ENCODE measurements at places on chromosomes 2 and 18.

DNA sequence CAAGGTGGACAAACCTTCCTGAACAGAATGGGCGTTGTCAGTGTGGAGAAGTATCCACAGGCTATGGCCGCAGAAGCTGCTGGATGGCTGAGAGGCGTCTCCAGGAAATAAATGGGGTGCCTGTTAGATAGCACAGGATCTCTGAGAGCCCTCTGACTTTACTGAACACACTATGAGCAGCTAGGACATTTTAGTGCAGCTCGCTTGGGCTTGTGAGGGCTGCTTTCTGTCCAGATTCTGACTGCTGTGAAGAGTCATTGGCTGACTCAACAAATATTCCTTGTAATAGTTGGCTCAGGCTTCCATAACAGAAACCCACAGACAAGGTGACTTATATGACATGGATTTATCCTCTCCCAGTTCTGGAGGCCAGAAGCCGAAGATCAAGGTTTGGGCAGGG, 100.2 kb upstream of the SNTG2 start:
- no peak for DNase-seq

DNA sequence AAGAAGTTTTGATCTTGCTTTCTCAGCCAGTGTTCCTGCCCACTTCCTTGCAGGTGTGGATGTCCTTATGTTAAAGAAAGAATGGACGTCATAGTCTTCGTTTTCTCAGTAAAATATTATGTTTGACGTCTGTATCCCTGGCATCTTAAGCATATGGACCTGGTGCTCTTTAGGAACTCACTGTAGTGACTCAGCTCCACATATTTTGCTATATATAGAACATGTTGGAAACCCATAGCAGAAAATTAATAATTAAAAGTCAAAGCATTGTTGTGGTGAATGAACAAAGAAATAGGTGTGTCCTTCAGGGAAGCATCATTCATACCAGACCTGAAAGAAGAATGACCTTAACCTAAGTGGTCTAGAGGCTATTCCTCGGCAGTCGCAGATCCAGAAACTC, 196.1 kb downstream of the MCFD2 start:
- DNase-seq, result no peak

GRCh38 chr2:30633039-30633438, 174.2 kb downstream of the CAPN13 start:
- no peak for DNase-seq

- no peak for DNase-seq
These were observed 287.3 kb upstream of the HS6ST1 start for GRCh38 chr2:128605931-128606330.

DNA sequence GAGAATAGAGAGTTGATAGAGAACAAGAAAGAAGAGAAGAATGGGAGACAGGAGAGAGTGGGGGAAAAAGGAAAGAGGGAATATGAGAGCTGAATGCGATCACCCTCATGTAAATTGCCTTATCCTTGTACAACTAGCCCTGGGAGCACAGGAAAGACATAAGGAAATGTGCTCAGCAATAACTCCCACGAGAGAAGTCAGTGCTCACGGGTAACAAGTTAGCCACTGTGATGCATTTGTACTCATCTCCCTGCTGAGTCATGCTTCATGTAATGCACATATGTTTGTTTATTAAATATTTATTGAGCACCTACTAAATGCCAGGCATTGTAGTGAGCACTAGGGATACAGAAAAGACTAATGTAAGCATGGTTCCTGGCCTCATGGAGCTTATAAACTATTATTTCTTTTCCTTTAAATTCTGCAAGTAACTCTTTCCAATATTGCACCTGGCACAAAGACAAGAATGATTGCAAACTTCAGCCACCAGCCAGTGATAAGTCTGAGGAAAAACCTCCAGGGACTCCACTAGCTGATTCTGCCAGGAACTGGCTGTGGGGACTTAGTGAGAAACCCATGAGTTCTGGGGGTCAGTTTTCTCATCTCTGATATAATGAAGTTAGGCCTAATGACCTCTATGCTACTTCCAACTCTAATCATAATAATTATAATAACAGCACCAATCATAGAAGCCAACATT, 124.1 kb downstream of the LNPK start:
- no peak for DNase-seq

- DNase-seq, result no peak
These were observed 884.3 kb downstream of the ERBB4 start for GRCh38 chr2:211654211-211654780.

DNA sequence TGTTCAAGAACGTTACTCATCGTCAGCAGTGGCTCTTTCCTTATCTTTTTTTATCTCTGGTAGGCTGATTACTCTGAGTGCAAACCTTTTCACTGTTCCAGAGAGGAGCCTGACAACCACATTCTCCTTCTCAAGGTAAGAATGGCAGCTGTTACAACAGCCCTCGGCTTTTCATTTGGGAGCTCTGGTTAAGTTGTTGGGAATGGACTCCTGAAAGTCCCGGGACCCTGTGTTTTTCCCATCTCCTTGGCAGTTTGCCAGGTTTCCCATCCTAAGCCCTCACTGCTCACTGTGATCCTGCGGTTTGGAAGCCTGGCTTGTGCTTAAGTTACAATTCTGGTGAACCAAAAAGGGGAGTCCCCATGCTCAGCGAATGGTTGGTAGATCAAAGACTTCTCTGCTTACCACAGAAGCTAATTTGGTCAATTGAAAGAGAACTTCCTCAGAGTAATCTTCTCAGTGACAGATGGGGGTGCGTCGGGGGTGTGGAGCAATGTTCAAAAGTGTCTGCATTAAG, 122.3 kb downstream of the LYPD6B start:
- no peak for DNase-seq

DNA sequence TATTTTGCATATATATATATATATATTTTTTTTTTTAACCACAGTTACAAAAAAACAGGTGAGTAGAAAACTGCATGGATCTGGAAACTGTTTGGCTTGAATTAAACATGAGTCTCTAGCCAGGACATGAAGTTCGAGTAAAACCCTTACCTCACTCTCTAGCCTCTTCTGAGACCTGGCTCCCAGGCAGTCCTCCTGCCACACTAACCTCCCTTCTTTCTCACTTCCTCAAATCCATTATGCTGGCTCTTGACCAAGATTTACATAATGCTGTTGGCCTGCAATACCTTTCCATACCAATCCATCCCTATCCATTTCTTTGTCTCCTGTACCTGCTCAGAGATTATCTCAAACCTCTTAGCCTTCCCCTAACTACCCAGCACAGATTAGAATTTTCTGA, 34.0 kb downstream of the PIGN start:
- no peak for DNase-seq

DNA sequence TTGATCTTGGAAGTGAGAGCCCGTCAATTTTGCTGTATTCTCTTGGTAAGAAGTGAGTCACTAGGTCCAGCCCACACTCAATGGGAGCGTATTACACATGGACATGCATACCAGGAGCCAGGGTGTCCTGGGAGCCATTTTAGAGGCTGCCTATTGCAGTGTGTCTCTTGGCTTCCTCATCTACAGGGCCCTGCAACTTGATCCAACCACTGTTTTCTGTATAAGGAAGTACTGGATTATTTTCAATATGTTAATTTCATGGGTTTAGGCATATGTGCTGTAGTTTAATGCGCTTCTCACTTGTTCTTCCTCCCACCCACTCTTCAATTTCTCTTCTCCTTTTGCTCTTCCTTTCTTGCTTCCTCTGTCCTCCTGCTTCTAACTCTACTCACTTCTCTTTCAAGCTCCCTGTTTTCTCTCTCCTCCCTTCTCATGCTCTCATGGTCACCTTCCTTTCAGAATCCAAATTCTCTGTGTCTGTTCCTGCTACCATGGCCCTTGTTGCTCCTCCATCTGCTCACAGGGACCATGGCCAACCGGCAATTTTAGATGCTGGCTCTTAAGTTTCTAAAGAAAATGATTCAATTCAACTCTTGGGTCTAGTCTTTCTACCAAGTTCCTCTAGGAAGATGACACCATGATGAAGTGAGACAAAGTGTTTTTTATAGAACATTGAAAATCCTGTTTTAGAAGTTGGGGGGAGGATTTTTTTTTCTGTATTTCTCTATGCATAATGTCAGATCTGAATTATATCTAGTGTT, 152.0 kb upstream of the ZEB2 start:
- DNase-seq, result no peak

DNA sequence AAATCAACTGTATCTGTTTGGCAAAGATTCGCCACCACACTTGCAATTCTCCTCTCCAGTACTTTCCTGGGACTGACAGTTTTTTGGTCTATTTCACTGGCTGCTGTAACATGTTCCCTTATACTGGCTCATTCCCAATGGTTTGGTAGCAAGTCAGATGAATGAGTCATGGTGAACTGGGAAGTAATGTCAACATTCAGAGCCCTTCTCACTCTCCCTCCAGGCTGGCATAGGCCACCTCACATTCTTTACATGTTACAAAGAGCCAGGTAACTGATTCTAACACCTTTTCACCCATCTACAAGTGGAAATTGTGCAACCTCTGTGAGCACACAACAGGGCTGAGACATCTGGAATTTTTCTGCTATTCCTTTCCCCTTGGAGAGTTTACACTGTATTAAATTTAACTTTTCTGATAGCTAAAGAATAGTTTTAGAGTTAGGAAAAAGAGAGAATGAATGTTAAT, 111.3 kb upstream of the TLK1 start:
- no peak for DNase-seq

DNA sequence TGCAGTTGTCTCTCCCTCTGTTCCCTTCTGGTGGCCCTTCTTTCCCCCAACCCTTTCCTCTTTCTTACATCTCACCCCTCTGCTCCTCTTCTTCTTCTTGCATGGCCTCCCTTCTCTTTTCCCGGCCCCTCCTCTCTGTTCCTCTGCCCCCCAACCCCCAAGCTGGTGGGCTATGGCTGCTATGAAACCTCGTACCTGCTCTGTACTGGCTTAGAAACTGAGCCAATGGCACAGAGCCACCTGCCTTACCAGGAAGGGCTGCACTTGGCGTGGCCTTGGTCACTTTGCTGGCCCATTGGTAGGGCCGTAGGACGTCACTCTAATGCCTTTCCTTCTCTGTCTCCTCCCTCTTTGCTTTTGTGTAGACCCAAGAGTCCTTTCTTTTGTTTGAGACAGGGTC, 78.9 kb downstream of the LRRFIP1 start:
- no peak for DNase-seq

GRCh38 chr2:229501051-229501794, 213.1 kb downstream of the DNER start:
- DNase-seq, result no peak

- DNase-seq, result no peak
These were observed 36.6 kb downstream of the CYB5A start for GRCh38 chr18:74255131-74255616.

DNA sequence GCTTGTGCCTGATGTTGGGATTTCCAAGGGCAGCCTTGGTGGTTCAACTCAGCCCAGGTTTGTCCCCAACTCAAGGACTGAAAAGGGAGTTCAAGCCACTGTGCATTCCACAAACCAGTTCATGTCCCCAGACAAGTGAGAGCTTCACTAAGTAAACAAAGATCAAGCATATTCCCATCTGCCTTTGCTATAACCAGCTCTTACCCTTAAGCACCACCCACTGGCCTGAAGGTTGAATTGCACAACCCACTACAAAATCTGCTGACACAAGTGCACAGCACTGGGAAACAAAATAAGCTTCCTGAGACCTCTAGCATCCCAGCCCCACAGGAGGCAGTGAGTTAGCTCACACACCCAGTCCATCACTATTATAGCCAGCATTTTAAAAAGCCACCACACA, 516.7 kb downstream of the NR4A2 start:
- no peak for DNase-seq

GRCh38 chr2:8015848-8016600, 665.8 kb upstream of the ID2 start:
- DNase-seq, result no peak

- DNase-seq, result no peak
These were observed 47.3 kb upstream of the TANK start for GRCh38 chr2:161112908-161113307.

DNA sequence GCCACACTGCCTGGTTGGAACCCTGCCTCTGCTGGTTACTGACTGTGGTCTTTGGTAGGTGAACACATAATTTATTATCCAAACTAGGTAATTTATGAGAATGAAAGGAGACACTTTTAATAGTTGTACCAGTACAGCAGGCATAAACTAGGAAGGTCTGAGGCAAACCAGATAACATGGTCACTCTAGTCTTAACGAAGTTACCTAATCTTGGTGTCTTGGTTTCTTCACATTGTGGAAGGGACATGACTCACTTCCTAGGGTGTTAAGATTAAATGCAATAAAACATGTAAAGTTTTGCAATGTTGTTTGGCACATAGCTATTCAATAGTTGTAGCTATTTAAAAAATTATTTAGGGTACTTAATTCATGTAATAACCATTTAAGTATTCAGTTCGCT, 23.3 kb downstream of the SPTBN1 start:
- DNase-seq, result no peak

DNA sequence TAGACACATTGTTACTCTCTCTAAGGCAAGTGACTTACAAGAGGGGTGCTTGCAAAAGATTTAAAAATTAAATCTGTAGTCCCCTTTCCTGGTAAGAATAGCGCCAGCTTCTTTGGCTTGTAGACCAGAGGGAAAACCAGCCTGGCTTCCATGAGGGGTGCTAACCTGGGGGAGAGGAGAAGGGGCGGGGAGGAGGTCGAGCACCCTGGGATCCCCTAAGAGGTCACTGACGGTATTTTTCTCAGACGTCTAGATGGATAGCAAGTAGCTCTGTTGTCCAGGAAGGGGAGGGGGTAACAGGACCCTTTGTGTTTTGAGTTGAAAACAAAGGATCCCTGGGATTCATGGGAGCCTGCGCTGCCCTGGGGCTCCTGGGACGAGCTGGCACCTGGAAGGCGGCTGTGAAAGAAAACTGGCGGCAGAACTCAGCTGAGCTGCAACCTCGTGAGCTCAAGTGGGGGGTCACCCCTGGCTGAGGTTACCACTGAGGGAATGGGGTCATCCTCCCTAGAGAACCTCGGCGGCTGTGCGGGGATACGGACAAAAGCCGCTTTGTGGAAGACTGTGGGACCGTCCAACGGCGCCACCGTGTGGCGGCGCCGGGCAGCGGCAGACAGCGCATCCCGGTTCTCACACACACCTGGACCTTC, 37.8 kb upstream of the MRPL19 start:
- DNase-seq, result peak; percentile 23

Data from activated T-helper 9 cell treated with anti-CD3 and anti-CD28 coated beads, Interleukin-2, amount 50 U/mL, for 16 hours (primary cell).